ENCODE measurements at places on chromosomes 16 and 17.

GRCh38 chr16:3536271-3536731, 35.5 kb downstream of the CLUAP1 start:
- DNase-seq: no peak

GRCh38 chr16:31268891-31269290, 9.1 kb downstream of the ITGAM start:
- no peak for DNase-seq

- no peak for DNase-seq
Observed at GRCh38 chr17:44297975-44298374, 10.4 kb upstream of the RUNDC3A start.

DNA sequence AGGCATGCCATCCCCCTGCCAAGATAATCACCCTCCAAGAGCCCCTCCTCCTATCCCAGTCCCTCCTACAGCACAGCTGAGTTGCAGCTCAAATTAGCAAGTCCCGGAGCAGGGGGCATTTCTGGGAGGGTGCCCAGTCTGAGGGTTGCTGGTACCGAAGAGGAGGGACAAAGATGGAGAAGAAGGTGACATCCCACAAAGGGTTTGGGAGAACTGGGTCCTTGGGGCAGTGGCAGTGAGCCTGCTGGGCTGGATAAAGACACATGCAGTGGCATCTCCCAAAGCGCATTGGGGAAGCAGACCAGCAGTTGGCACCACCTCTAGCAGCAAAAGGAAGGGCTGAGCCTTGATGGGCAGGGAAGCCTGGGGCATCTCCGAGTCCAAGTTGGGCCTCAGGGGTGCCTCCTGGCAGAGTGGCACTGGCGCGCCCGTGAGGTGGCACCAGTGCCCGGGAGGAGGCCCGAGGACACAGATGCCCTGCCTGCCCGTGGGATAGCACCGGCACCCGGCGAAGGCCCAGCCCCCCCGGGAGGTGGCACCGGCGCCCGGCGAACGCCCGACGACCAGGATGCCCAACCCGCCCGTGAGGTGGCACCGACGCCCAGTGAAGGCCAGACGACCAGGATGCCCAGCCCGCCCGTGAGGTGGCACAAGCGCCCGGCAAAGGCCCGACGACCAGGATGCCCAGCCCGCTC, 622 bp downstream of the TOM1L2 start:
- no peak for DNase-seq

- no peak for DNase-seq
Observed at GRCh38 chr17:1839516-1839915, 9.7 kb downstream of the RPA1 start.

DNA sequence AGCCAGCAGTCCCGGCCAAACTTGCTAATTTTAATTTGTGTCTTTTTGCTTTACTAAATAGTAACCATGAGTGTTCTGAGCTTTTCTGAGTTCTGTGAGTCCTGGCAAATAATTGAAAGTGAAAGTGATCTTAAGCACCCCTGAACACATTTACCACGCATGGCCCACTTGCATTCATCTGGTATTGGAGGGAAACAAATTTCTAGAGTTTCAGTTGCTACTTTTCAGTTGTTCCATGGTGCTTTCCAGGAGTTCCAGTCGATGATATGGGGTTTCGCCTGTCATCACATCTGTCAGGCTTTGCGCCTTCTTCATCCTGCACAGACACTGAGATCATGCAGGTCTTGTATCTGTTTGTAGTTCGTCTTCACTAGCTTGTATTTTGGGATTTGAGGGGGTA, 44.1 kb downstream of the CRLF3 start:
- no peak for DNase-seq

DNA sequence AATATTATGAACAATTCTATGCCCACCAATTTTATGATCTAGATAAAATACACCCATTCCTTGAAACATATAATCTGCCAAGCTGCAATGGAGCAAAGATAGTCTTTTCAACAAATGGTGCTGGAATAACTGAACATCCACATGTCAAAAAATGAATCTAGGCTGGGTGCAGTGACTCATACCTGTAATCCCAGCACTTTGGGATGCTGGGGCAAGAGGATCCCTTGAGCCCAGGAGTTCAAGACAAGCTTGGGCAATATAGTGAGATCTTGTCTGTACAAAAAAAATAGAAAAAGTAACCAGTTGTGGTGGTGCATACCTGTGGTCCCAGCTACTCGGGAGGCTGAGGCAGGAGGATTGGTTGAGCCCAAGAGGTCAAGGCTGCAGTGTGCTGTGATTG, 92.5 kb downstream of the N4BP1 start:
- no peak for DNase-seq

- no peak for DNase-seq
Observed at GRCh38 chr17:75837899-75838298, 6.3 kb downstream of the UNC13D start.

GRCh38 chr16:84330685-84331050, 36.0 kb downstream of the WFDC1 start:
- no peak for DNase-seq

- no peak for DNase-seq
Observed at GRCh38 chr16:69712914-69713581, 13.3 kb downstream of the NQO1 start.

DNA sequence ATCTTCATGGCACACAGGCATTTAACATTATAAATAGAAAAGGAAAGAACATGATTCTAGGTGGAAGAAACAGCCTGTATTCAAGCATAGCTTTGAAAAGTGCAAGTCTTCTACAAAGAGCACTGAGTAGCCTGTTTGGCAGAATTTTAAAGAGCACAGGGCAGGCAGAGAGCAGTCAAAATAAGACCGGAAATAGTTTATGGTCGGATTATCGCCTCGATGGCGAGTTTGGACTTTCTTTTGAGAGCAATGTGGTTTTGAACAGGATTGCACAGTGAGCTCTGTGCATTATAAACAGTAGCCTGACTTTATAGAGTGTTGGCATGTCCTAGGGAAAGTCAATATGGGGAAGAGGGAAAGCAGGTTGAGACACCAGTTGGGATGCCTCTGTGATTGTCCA, 6.2 kb upstream of the TMEM100 start:
- no peak for DNase-seq

DNA sequence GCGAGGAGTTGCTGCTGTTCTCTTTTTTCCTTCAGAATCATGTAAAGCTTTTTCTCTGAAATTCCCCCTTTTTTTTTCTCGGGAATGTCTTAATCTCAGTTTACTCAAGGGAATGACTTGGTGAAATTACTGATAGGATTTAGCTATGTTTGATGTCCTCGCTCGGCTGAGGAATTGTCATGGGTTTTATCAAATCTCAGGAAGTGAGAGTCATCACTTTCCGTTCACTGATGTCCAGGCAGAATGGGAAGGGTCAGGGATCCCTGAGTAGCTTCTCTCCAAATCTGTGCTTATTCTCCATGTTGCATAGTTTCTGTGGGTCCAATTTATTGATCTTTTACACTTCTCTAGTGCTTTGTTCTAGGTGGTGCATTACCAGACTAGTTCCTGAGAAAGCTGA, 6.3 kb downstream of the IGSF6 start:
- no peak for DNase-seq

- no peak for DNase-seq
Observed at GRCh38 chr17:59756236-59756818, 48.9 kb downstream of the VMP1 start.

GRCh38 chr16:24749310-24749709, 19.9 kb downstream of the TNRC6A start:
- DNase-seq: no peak

- no peak for DNase-seq
Observed at GRCh38 chr17:82056729-82057621, 5.3 kb downstream of the GPS1 start.

- no peak for DNase-seq
Observed at GRCh38 chr17:83145831-83146230, 66.4 kb downstream of the METRNL start.

- no peak for DNase-seq
Observed at GRCh38 chr16:28110977-28111376, 47.5 kb upstream of the GSG1L start.

DNA sequence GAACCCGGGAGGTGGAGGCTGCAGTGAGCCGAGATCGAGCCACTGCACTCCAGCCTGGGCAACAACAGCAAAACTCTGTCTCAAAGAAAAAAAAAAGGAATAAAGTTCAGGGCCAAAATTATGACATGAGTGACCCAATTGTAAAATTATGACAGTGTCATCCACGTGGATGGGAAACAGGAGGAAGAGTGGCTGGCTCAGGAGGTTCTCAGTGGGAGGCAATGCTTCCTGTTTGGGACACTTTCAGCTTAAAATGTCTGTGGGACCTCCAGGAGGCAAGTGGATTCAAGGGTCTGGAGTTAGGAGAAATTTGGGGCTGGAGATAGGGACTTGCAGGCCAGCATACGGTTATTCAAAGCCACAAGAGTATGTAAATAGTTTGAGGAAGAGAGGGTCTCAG, 8.0 kb upstream of the STX4 start:
- no peak for DNase-seq

GRCh38 chr16:3017344-3017743, 639 bp downstream of the CLDN6 start:
- DNase-seq: no peak

DNA sequence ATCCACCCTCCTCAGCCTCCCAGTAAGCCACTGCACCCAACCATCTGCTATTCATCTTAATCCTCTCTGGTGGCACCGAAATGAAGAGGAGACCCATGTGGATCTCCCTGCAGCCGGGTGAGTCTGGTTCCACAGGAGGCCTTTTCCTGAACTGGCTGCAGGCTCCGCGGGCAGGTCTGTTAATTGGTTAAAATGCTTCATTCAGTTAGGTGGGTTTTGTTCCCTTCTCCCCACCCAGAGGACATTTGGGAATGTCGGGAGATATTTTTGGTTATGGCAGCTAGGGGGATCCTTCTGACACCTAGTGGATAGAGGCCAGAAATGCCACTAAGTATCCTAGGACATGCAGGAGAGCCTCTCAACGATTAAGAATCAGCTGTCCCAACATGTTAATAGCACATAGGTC, 16.7 kb downstream of the C16orf54 start:
- DNase-seq: no peak

GRCh38 chr17:28662527-28662829, 473 bp downstream of the SUPT6H start:
- DNase-seq: no peak

DNA sequence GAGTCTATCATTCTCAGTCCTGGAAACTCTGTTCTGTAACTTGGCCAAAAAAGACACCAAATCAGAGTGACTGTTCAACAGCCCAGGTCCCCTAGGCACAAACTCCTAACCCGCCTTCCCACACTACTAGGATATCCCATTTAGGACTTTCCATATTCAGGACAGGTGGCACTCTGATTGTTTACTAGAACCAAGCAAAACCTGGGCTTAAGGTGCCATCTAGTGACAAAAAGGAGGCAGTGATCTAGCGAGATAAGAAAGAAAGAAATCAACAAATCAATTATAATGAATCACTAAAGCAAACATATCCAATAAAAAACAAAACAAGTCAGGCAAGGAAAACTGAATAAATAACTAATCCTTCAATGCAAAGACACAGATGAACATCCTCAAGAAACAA, 203.9 kb downstream of the CEP112 start:
- no peak for DNase-seq

DNA sequence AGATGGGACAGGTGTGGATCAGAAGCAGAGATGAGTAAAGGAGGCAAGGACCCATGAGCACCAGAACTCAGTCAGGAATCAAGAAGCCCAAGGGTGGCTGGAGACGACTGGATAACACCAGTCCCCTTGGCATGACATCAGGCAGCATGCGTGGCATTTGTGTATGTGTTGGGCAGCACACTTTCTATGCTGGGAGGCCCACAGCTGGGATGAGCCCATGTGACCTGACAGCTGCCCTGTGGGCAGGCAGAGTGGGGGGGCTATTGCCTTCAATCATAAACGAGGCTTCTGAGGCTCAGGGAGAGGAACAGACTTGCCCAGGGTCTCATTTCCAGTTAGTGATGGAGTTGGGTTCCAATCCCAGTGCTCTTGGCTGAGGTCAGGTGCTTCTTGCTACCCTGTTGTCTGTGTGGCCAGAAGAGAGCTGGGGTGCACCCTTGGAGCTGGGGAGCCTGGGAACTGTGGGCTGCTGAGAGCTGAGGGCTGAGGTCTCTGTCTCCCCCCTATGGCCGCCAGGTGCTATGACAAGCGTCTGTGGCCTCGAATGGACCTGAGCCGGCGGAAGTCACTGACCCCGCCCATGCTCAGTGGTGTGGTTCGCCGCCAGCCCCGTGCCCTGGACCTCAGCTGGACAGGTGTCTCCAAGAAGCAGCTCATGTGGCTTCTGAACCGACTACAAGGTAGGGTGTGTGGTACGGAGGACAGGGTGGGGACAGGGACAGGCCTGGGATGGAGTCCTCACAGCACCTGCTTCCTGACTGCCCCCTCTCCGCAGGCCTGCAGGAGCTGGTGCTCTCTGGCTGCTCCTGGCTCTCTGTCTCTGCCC, 7.1 kb upstream of the ORAI3 start:
- DNase-seq: no peak

GRCh38 chr17:79706931-79707850, 23.6 kb upstream of the ENPP7 start:
- no peak for DNase-seq

DNA sequence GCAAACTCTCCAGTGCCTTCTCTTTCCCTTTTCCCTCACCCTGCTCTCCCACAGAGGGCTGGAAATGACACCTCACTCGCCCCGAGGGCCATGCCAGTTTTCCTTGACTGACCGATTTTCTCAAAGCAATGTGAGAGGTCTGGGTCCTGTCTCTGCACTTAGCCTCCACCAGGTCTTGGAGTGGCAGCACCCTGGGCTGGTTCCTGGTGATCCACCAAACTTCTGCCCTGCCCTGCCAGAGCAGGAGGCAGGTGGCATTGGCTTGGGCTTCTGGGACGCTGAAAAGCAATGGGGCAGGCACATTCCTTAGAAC, 97.5 kb downstream of the RAB11FIP4 start:
- DNase-seq: no peak

DNA sequence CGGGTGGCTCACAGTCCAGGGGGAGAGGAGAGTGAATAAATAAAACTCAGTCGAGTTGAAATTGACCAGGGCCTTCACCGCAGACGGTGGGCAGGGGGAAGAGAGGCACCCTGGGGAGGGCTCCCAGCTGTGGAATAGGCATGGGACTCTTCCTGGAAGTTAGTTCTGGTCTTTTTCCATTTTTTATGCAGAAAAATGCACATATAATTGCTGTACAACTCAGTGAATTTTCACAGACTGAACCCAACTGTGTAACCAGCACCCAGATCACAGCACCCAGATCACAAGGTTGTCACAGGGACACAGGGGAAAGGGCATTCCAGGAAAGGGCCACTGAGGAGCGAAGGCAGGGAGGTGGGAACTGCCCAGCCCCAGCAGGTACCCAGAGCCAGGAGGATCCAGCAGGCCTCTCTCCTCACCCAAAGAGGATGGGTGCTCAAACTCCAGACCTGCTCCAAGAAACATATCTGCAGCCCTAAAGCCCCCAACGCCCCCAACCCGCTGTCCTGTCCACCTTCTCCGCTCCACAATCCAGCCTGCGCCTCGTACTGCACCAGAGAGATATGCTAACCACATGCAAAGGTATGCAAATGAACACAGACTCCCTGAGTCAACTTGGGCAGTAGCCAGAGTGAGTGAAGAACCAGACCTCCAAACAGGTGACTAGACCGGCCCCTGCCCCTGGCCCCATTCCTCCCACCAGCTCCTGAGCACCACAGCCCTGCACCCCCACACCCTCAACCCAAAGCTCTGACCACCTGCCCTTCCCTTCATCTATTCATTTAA, 29.1 kb upstream of the EIF1 start:
- DNase-seq: no peak

GRCh38 chr17:38685491-38685890, 10.7 kb upstream of the EPOP start:
- no peak for DNase-seq

All from right lung (tissue), 10 donors.